ENCODE measurements at places on chromosomes 3 and 15. TPM values are rescaled to one million over a fixed set of nuclear protein-coding genes. Genes with fewer than 3 reads are reported as not detected.

DNA sequence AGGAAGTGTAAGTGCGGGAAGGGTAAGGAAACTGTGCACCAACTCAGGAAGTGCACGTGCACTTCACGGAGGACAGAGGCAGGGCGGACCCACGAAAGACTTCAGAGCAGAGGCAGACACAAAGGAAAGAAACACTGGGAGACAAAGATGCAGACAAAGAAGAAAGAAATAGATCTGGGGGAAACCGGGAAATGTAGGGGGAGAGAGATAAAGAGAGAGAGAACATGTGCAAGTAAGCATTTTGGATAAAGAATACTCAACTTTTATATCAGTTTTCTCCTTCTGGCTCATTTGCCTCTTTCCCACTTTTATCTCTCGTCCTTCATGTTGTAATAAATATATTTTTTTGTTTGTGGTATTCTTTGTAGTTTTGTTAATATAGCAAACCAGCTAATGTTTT lies 204.2 kb downstream of the WDR72 start:
- DNase-seq = no peak
- H3K4me1 ChIP-seq = no peaks in the 10 kb centered on the region
- H3K27ac ChIP-seq = no peak overlapping the region
- no peak overlapping the region for H3K4me3 ChIP-seq
- no peaks in the 10 kb centered on the region for H3K27me3 ChIP-seq

Gene ACOX2
- 26.1 TPM for total RNA-seq

DNA sequence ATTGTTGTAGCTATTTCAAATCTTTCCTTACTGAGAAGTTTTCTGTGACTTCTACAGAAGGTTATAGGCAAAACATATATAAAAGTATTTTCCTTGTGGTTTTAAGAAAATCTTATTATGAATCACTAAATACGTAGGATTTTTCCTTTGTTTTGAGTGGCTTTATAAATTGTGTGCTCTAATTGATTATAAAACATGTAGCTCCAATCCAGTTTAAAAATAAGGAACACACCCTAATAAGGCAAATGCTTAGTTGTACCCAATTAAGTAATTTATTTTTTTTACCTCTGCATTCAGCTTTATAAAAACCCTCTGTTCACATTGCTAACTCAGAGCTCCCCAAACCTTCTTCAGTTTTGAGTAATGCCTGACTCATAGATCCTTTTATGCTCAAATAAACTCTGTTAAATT lies 408.0 kb downstream of the NAALADL2 start:
- DNase-seq = no peak
- no peak overlapping the region for H3K27ac ChIP-seq
- no peaks in the 10 kb centered on the region for H3K36me3 ChIP-seq
- H3K4me3 ChIP-seq = no peak overlapping the region

Gene SNX33
- total RNA-seq = 20.1 TPM

GRCh38 chr3:25580534-25580933 lies 84.2 kb downstream of the TOP2B start:
- DNase-seq = no peak
- H3K4me1 ChIP-seq = peaks cover 6% of the 10 kb centered on the region
- H3K36me3 ChIP-seq = peaks cover 10% of the 10 kb centered on the region
- H3K27ac ChIP-seq = no peak overlapping the region
- H3K27me3 ChIP-seq = no peaks in the 10 kb centered on the region

Measured in heart left ventricle (tissue), 16 donors.